IMR-90 (cell line): ENCODE measurements at places on chromosomes 2 and 18. TPM values are rescaled to one million over a fixed set of nuclear protein-coding genes. Genes with fewer than 3 reads are reported as not detected.

Gene CRYBA2
- not detected in 2 replicates for total RNA-seq

Gene RND3
- total RNA-seq: 331 and 449 TPM in 2 replicates

Gene ITGB6
- under 0.01 TPM in 1 of 2 replicates, not detected in the other for total RNA-seq

Gene OST4
- total RNA-seq: 196 and 386 TPM in 2 replicates

Gene TSPYL6
- total RNA-seq: not detected in 2 replicates

Gene ZSWIM2
- total RNA-seq: 0.28 TPM in 1 of 2 replicates, not detected in the other

Gene ZNF804A
- 2.2 and 3.3 TPM in 2 replicates for total RNA-seq

Gene AUP1
- total RNA-seq: 45.8 and 47.5 TPM in 2 replicates

Gene C2orf72
- 0.18 TPM in 1 of 2 replicates, not detected in the other for total RNA-seq

Gene CPO
- total RNA-seq: not detected in 2 replicates

Gene RAMP1
- 15.8 and 19.2 TPM in 2 replicates for total RNA-seq

Gene SCN1A
- total RNA-seq: under 0.01 TPM in 2 replicates

Gene OSR1
- 12.4 and 14.7 TPM in 2 replicates for total RNA-seq

Gene SPDYA
- not detected in 2 replicates for total RNA-seq

Gene SGO2
- total RNA-seq: 6.3 and 16.9 TPM in 2 replicates

Gene IL37
- not detected in 2 replicates for total RNA-seq

Gene GDF7
- total RNA-seq: under 0.01 TPM in 2 replicates

Gene SMYD1
- not detected in 2 replicates for total RNA-seq

Gene RANBP2
- 64.9 and 95.8 TPM in 2 replicates for total RNA-seq

Gene ERICH2
- total RNA-seq: not detected in 2 replicates

Gene ERBB4
- not detected in 2 replicates for total RNA-seq

Gene DSG4
- not detected in 2 replicates for total RNA-seq
